ENCODE measurements at places on chromosomes 2 and 18.

DNA sequence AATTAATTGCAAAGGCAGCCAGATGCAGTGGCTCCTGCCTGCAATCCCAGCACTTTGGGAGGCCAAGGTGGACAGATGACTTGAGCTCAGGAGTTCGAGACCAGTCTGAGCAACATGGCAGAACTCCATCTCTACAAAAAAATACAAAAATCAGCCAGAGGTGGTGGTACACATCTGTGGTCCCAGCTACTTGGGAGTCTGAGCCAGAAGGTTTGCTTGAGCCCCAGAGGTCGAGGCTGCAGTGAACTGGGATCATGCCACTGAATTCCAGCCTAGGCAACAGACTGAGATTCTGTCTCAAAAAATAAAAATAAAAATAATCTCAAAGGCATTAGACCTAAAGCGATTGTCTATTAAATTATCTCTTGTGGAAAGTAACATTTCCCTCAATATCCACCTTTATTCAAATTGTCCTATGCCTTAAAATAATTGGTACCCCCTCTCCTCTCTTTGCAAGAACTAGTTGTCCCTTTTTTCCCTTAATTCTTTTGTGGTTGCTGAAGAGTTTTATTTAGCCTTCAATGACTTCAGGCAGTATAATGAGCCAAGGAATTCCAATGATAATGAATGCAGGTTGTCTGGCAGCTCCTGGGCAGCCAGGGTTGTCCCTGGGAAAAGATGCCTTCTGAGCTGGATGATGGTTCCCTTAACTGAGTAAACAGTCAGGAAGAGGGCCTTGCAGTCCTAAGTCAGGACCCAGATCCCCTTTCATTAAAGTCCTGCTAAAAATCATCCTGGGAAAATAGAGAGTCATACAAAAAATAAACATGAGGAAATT is 32.2 kb downstream of the GPR75 start:
- no peak for DNase-seq

DNA sequence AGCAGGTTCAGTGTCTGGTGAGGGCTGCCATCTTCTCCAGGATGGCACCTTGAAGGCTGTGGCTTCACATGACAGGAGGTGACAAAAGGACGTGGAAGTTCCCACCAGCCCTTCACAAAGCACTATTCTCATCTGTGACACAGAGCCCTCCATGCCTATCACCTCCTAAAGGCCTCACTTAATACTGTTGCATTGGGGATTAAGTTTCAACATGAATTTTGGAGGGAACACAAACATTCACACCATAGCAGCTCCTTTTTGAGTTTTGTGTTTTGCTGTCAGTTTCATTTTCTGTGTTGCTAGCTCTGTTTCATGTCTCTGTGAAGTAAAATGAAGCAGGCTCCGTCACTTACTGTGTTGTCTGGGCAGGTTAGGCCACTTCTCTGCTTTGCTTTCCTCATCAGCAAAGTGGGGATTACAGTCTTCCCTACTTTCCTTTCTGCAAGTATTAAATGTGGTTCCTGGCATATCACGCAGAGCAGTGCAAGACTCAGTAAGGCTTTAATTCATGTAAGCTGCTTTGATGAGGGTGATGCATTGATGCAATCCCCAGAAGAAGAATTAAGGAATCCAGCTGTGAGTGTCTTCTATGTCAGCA is 31.6 kb downstream of the LIMS1 start:
- no peak for DNase-seq

GRCh38 chr2:85421260-85422071 is 3.0 kb downstream of the SH2D6 start:
- DNase-seq: peak; percentile 94

- no peak for DNase-seq
These were observed 21.8 kb downstream of the NDUFB3 start for GRCh38 chr2:201093573-201093972.

- no peak for DNase-seq
These were observed 63.7 kb downstream of the COBLL1 start for GRCh38 chr2:164777847-164778461.

Measured in NCI-H69 (cell line).